ENCODE measurements at places on chromosomes 5 and 9.

DNA sequence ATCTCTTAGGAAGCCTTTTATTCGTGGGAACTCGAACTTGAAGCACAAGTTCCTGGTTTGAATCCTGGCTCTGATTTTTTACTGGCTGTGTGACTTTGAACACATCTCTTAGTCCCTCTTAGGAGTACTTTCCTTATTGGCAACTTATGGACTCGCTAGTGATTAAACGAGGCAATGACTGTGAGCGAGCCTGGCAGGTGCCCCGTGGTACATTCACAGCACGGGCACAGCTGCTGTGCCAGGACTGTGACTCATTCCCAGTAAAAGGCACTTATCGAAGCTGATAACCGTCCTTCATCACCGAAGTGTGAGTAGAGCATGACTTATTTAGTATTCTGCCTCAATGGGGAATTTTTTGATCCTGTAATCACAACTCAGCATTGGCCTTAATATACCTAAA lies 22.7 kb downstream of the CFAP90 start:
- DNase-seq, result no peak

DNA sequence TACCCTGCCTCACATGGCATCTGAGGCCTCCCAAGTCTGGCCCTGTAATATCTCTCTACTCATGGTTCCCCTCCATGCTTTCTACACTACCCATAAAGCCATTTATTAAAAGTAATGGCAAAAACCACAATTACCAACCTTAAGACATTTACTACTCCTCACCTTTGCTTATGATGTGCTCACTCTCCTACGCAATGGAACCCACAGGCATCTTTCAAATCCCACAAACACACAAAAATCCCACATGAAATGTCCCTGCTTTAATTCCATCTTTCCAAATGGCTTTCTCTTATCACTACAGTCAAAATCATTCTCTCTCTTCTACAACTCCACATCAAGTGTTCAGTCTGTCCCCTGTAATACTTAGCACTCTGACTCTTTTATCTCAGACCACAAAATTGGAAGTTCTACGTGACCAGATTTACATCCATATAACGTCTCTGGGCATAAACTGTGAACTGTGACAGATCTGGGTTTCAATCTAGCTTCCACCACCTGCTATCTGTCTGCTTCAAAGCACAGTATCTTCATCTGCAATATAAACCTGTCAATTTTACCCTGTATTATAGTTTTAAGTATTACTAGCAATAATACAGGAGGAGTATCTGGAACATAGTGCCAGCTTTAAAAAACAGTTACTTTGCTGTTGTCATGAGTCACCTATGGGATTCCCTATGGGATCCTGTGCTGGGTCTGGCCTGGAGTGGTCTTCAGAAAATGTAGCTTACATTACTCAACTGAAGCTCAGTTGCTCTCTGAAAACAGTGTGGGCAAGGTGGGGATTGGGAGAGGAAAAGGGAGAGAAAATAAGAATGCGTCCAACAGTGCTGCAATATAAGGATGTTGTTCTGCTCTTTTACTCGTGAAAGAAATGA lies 137.1 kb upstream of the TRIM32 start:
- DNase-seq, result no peak

DNA sequence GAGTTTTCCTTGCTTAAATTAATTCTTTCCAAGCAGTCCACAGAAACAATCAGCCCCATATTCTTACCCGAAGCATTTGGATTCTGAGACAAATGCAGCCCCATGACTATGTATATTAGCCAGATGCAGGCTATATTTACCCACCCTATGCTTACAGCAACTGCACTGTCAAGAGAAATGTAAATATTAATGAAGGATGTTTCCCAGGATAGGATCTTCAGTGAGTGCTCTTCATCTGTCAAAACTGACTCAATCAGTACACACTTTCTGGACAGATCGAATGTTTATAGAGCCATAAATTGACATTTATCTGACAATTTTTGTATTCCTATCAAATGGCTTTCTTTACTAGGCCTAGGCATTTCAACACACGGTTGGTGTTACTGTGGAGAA lies 725.3 kb upstream of the SEMA6A start:
- DNase-seq, result no peak

DNA sequence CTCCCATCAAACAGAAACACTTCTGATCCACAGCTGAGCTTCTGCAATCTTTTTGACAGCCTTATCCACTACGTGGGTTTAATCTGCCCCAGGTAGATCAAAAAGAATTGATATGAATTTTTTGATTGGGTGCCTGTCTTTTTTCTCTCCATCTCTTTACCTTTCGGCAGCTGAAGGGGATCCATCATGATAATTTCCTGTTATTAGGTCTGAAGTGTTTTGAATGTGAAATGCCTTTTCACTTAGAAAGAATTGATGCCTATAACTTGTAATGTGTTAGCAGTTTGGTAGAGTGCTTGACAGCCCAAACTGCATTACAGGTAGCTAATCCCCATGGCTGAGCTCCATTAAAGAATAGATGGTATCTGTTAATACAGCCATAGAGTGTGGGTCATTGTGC lies 745.4 kb downstream of the TLR4 start:
- no peak for DNase-seq

DNA sequence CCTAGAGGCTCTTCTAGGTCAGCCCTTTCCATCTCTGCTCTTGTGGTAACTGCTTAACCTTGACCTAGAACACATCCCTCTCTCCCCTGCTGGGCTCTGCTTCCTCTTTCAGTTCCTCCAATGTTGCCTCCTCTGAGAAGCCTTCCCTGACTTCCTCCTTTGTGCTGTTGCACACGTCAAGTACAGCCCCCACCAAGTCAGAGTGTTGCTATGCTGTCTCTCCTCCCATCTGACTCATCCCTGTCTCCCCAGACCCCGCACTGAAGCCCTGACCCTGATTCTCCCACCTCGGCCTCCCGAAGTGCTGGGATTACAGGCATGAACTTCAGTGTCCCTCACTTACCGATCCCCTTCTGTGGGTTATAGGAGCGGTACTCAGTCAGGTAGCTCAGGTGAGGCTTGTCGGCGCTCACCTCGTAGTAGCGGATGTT lies 10.4 kb upstream of the TRIM14 start:
- no peak for DNase-seq

DNA sequence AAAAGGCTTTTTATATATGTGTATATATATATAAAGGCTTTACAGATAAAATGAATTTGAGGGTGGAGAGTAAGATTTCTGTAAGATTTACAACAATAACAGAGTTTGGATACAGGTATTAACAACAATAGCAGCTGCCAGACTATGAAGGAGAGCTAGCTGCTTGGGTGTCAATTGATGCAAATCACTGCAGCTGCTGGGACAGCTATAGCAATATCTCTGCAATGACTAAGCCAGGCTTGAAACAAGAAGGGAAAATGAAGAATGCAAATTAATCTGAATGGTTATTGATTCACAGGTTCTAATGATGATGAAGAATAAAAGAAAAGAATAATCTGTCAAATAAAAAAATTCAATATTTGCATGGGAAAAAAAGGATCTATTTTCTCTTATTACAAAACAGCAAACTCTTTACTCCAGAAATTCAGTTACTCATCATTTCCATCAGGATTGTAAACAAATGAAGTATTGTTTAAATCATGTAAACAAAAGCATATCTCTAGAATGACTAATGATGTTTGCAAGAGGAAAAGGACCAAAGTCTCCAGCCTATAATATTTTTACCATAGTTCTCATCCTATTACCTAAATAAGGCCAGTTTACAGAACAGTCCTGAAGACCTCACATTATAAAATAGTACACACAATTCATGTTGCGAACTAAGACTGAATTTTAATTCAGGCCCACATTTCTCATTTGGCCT lies 219.0 kb downstream of the HTR1A start:
- no peak for DNase-seq

GRCh38 chr5:20113031-20113715 lies 125.2 kb upstream of the CDH18 start:
- no peak for DNase-seq

DNA sequence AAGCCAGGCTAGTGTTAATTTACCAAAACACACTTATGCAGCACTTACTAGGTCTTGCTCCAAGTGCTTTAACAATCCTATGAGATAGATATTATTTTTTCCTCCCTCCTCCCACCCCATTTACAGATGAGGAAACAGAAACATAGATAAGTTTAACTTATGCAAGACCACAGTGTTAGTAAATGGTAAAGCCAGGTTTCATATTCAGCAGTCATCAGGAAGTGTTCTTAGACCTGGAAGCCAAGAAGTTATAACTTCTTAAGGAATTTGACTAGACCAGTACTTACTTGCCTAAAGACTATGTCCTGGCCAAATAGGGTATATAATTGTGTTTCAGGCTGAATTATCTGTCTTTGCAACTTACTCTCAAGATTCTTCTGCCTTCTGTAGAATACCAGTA lies 15.9 kb downstream of the ABHD17B start:
- DNase-seq, result no peak

DNA sequence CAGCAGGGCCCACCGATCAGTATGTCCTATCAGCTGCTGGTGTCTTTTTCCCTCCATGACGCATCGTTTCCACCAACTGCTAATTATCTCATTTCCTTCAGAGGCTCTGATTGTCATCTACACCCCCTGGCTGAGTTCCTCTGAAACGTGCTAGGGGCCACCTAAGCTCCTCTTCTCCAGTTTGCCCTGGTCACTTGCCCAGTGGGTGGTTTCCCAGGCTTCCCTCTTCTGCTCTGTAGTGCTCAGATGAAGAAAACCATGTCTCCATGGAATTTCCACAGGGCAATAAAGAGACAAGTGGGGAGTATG lies 65.3 kb downstream of the TSTD2 start:
- no peak for DNase-seq

- DNase-seq, result no peak
These were observed 28.1 kb downstream of the TSTD2 start for GRCh38 chr9:97604901-97605645.

DNA sequence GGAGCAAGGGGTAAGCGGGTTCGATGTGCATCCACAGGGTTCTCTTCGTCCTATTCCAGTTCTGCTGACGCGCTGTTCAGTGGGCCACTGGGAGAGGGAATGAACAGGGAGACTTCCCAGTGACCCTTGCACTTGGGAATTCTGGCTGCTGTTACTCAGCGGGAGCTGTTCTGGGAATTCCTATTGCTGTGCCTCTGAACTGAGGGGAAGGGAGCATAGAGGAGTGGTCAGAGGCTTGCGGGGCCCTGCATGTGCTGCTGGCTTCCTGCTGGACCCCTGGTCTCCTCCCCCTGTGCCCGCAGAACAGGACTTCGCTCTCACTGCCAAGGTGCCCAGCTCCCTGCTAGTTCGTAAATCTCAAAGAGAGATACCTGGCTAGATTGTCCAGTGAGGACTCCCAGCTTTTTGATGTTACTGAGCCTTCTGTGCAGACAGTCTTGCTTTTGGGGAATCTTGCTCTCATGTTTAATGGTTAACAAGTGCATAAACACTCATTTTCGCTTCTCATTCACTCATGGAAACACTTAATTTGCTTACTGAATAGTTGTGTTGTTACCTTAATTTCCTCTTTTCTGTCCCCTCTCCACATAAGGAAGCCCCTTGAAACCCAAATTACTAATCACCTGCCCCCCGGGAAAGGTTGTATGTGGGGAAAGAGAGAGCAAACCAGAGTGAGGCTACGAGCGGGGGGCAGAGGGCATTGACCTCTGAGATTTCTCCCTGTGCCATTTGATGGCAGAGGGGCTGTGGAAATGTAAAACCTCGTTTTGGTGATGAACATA lies 5.9 kb downstream of the TRIO start:
- DNase-seq, result no peak

- DNase-seq, result no peak
These were observed 33.6 kb downstream of the COL15A1 start for GRCh38 chr9:98977246-98977714.

DNA sequence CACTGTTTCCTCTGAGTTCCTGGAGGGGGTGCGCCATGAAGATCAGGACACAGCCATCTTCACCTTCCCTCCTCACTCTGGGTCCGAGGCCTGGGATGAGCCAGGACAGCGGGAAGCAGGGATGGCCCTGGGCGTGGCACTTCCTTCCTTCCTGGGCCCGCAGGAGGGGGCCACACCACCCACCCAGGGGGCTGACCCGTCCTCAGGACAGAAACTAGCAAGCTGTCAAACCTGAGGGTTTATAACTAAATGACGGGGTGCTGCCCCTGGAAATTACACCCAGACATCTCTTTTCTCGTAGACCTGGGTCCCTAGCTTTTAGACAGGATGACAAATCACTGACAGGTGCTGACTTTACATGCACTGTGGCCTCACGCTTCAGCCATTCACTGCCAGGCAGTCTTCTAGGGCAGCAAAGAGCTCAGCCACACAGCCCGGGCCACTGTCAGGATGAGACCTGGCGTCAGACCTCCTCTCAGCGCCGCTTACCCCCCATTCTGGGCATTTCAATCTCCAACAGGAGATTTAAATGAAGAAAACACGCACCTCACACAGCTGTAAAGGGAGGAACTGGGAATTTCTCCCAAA lies 8.1 kb downstream of the FCN2 start:
- DNase-seq, result no peak

DNA sequence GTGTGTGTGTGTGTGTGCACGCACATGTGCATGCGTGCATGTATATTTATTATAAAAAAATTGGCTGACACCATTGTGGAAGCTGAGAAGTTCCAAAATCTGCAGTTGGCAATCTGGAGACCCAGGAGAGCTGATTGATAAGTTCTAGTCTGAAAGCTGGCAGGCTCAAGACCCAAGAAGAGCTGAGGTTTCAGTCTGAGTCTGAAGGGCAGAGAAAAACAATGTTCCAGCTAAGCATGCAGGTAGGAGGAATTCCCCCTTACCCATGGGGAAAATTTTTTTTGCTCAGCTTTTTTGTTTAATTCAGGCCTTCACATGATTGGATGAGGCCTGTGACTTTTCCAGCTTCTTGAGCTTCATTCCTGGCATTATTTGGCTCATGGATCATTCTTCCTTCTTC lies 31.2 kb upstream of the ACTBL2 start:
- DNase-seq, result no peak
